A549 treated with ZK216348 at 1 μM for 4 hours (cell line): ENCODE measurements at places on chromosomes 4 and X. TPM values are rescaled to one million over a fixed set of nuclear protein-coding genes. Genes with fewer than 3 reads are reported as not detected.

The GTPBP6 gene
- total RNA-seq, result 27.1 to 59.5 TPM (median 54.6 TPM) in 5 replicates

The FAM9B gene
- total RNA-seq, result not detected in 5 replicates

The GPRASP2 gene
- 4.2 to 7.6 TPM (median 6.2 TPM) in 5 replicates for total RNA-seq

The GATA1 gene
- total RNA-seq, result not detected in 5 replicates

The SPATA18 gene
- 2.9 to 4.8 TPM (median 4.0 TPM) in 5 replicates for total RNA-seq

The ACTRT1 gene
- total RNA-seq, result not detected in 5 replicates

The GDPD2 gene
- 0.17 TPM in 1 of 5 replicates, not detected in the others for total RNA-seq

The HSFX1 gene
- 0.13 to 0.44 TPM (median 0.43 TPM) in 5 replicates for total RNA-seq

The TNMD gene
- not detected in 5 replicates for total RNA-seq

The SH3D19 gene
- 19.4 to 25.8 TPM (median 24.6 TPM) in 5 replicates for total RNA-seq

The BEX1 gene
- total RNA-seq, result not detected in 5 replicates

The HSPA4L gene
- total RNA-seq, result 7.1 to 9.3 TPM (median 7.7 TPM) in 5 replicates

The NOX1 gene
- total RNA-seq, result 0.11 to 0.20 TPM in 2 of 5 replicates, not detected in the others

The TRPC5OS gene
- total RNA-seq, result not detected in 5 replicates
